CD4-positive, alpha-beta T cell treated with Interferon alpha-2 for 1 hour (primary cell): ENCODE measurements at places on chromosomes 16 and 17.

DNA sequence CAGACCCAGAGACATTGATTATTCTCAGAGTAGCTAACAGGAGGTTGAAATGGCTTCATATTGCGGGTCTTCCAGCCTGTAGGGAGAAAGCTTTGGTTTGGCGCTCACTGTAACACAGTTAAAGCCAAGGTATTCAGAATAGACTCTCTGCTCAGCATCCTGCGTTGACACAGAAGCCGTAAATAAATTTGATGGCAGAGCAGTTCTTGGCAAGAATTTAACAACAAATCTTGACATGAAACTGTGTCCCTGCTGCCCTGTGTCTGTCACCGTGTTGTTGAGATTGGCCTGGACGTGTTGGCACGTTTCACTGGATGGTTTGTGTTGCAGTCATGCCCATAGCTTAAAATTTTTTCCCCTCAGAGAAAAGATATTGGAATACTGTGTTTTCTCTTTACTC, 359.6 kb downstream of the SNX29 start:
- no peak for DNase-seq

GRCh38 chr17:66469890-66470289, 167.5 kb downstream of the PRKCA start:
- no peak for DNase-seq

GRCh38 chr16:65421596-65421995, 299.7 kb upstream of the CDH11 start:
- no peak for DNase-seq

DNA sequence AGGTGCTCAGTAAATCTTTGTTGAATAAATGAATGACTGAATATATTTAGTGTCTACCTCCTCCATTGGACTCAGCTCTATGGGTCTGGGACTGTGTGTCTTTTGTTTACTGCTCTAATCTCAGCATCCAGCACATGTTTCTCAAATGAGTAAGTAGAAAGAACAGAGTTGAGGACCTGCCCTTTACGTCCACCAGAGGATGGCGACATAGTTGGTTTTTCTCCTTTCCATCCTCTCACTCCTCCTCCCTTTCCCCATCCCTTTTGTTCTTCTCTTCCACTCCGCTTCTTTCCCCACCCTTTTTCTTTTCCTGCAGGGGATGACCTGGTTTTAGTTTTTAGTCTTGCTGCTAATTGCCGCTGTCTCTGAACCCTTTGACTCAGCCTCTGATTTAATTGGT, 12.1 kb upstream of the CHP2 start:
- no peak for DNase-seq

DNA sequence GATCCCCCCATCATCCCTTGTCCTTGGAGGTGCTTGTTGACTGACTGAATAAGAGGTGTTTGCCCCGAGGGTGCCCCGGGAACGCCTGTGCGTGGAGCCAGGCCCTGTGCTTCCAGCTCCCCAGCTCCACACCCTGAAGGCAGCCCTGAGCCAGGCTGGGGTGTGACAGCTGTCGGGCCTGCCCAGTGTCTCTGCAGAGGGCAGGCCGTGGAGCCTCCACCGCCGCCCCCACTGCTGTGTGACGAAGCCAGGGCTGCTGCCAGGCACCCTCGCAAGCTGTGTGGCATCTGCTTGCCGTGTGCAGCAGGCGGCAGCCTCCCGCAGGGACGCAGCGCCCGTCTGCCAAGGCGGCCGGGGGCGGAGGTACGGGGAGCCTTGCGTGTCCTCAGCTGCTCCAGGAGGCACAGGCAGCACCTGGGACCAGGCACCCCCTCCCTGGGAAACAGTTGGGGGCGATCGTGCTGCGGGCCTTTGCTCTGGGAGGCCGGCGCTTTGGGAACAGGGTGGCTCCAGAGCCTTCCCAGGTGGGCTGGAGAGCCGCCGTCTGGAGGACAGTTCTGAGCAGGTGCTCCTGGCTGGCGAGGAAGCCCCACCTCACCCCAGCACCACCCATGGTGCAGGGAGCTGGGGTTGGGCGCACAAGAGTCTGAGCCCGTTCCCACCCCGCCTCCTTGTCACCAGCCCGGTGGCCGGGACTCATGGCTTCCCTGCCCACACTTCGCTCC, 26.6 kb downstream of the GSE1 start:
- DNase-seq: no peak

DNA sequence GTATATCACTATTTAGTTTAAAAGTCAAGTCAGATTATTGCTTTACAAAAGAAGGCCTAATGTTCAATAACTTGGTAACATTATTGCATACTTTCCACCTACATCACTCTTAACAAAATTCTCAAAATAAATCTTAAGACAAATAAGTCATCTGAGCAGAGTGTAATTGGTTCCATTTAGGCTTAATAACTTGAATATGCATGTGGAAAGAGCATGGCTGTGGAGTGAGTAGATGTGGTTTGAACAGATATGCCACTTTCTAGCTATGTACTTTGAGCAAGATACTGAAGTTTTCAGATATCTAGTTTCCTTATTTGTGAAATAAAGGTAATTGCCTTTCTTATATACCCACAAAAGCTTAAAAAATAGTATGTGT, 6.7 kb upstream of the EVI2A start:
- no peak for DNase-seq

DNA sequence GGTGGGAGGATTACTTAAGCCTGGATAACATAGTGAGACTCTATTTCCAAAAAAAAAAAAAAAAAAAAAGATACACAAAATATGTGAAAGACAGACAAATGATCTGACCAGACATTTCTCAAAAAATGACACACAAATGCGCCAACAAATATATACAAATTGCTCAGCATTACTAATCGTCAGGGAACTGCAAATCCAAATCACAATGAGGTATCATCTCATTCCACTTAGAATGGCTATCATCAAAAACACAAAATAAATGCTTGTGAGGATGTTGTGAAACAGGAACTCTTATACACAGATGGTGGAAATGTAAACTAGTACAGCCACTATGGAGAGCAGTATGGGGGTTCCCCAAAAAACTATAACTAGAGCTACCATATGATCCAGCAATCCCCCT, 62.4 kb downstream of the STX8 start:
- no peak for DNase-seq

DNA sequence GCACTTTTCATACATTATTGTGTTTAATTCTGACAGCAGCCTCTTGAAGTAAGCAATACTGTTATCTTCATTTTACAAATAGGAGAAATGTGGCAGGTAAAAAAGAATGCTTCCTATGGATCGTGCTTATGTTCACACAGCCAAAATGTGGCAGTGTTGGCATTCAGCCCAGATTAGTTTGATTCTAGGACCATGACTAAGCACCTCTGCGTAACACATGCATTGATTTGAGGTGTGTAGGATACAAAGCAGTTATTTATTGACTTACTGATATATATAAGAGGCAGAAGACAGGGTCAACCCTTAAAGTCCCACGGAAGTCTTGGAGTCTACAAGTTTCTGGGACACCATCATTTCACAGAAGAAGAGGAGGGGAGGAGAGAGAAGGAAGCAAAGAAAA, 1144.4 kb upstream of the GOT2 start:
- DNase-seq: no peak

DNA sequence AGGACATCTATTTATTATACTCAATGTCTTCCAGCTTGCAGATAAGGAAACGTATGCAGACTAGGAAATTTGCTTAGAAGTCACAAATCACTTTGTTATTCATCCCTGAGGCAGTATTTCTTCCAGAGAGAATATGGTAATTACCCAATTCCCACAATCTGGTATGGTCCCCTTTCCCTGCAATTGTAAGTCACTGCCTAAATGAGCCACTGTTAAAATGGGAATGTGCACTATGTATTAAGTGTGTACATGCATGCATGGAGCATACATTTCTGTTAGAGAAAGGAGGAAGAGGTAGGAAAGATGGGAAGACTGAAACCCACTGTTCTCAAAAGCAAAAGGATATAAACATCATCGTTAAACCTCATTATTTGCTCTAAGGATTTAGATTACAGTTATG, 10.0 kb downstream of the NUFIP2 start:
- no peak for DNase-seq

DNA sequence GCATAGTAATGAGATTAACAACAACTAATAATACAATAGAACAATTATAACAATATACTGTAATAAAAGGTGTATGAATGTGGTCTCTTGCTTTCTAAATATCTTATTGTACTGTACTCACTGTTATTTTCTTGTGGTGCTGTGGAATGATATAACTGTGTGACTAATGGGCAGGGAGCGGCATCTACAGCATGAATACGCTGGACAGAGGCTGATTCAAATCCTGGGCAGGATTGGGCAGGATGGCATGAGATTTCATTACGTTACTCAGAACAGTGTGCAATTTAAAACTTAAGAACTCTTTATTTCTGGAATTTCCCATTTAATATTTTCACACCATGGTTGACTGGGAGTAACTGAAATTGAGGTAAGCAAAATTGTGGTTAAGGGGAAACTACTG, 1239.8 kb upstream of the GOT2 start:
- no peak for DNase-seq

- DNase-seq: no peak
Observed at GRCh38 chr17:39775031-39775430, 37.3 kb downstream of the GRB7 start.

DNA sequence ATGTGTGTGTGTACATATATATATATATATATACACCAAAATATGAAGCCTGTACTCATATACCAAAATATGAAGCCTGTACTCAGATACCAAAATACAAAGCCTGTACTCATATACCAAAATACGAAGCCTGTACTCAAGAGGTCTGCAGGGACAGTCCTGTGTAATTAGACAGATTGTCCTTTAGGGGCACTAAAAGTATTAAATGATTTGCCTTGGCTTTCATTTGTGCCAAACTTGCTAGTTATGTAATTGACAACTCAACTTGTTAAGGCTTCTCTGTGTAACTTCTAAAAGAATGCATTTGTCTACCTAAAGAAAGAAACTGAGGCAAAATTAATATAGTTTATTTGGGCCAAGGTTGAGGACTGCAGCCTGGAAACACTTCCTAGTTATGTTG, 30.8 kb upstream of the DHX40 start:
- no peak for DNase-seq

GRCh38 chr17:10114931-10115535, 83.4 kb downstream of the GAS7 start:
- DNase-seq: peak; percentile 87

GRCh38 chr16:81319221-81319912, 4.6 kb downstream of the GAN start:
- DNase-seq: no peak

GRCh38 chr16:16162591-16162990, 60.7 kb downstream of the ABCC6 start:
- DNase-seq: no peak

- DNase-seq: no peak
Observed at GRCh38 chr16:1043881-1044451, 28.6 kb upstream of the SSTR5 start.

GRCh38 chr17:48055531-48056245, 7.5 kb downstream of the NFE2L1 start:
- DNase-seq: no peak

DNA sequence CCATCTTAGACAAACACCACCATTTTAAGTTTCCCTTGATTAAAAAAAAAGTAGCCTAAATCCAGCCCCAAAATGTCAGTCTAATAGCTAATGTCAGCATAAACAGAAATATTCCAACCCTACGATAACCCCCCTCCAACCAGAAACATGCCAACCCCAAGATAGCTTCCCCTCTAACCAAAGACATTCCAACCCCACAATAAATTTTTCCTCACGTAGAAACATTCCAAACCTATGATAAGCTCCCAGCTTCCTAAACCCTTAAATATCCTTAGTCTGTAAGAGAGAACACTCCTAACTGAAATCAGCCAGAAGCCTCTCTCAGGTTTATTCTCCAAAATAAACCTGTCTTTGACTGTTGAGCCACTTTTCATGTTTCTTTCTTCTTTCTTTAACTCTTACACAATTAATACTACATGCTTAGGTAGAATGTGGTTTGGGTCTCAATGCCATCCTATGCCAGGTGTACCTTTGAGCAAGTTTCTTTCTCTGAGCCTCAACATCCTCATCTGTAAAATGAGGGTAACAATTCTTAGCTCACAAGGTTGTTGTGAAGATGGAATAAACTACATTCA, 10.5 kb upstream of the KRT38 start:
- DNase-seq: no peak

DNA sequence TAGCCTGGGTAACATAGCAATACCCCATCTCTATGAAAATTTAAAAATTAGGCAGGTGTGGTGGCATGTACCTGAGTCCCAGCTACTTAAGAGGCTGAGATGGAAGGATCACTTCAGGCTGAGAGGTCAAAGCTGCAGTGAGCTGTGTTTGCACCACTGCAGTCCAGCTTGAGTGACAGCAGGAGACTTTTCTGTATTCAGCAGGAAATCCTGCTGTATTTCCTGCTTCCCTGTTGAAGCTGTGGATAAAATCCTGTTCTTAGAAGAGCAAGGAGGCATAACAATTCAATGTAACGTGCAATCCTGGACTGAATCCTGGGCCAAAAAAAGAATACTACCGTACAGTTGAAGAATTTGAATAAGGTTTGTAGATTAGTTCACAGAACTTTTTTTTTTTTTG, 62.2 kb downstream of the FBXL20 start:
- no peak for DNase-seq
